GDM1 (cell line): ENCODE measurements at places on chromosomes 3 and 15.

- DNase-seq: no peak
Observed at GRCh38 chr15:65416845-65417416, 5.8 kb downstream of the IGDCC4 start.

- DNase-seq: no peak
Observed at GRCh38 chr15:29818141-29818540, 4.1 kb downstream of the TJP1 start.

DNA sequence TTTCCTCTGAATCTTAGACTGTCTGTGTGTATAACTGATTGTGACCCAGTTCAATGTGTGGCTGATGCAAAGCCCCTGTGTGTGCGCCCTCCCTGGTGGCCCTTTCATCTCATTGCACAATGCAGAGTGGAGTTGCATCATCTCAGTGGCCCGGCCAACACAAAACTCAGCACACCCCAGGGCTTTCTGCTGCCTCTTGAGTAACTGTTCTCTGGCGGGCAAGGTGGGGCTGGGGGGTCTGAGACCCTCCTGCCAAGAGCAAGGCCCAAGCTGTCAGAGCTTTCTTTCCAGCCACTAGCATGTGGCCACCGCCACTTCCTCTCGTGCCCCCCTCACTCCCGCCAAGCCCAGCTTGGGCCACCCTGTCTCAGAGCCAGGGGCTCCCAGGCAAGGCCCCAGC lies 80.7 kb upstream of the ALDH1L1 start:
- DNase-seq: no peak

DNA sequence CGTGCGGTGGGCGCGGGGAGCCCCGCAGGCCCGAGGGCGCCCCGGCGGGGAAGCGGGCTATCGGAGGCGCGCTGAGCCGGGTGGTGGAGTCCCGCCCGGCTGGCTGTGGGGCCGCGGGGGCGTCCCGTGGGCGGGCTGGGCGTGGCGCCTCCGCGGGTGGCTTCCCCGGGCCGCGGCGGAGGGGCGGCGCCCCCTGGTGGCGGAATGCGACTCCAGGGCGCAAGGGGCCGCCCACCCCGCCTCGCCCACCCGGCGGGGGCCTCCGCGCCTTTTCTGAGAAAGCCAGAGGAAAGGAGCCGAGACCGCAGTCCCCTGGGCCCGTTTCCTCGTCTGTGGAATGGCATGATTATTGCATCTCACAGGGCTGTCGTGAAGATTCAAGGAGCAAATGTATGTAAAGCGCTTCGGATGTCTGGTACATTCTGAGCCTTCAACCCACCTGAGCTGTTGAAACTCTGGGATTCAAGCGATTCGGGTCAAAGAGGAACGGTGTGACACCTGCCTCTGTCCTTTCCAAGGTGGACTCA lies 31.9 kb upstream of the RAB6B start:
- peak; percentile 29 for DNase-seq

GRCh38 chr3:195258449-195259153 lies 12.4 kb downstream of the XXYLT1 start:
- DNase-seq: no peak

DNA sequence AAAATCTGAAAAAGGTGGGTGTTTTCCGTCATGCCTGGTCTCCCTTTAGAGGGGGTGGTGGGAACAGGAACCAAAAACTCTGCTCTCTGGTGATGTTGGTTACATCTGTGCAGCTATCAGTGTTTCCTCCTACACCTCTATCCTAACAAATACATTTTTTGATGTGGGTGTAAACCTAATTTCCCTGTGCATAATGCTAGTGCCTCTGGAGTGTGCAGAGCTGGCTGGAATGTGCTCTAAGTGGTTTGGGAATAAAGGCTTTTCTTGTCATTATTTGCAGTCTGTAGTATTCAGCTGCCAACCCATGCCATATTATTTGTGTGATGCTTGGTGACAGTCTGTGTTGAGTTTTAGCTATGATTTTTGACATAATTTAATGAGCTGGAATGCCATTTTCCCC lies 547.6 kb downstream of the NLGN1 start:
- no peak for DNase-seq

DNA sequence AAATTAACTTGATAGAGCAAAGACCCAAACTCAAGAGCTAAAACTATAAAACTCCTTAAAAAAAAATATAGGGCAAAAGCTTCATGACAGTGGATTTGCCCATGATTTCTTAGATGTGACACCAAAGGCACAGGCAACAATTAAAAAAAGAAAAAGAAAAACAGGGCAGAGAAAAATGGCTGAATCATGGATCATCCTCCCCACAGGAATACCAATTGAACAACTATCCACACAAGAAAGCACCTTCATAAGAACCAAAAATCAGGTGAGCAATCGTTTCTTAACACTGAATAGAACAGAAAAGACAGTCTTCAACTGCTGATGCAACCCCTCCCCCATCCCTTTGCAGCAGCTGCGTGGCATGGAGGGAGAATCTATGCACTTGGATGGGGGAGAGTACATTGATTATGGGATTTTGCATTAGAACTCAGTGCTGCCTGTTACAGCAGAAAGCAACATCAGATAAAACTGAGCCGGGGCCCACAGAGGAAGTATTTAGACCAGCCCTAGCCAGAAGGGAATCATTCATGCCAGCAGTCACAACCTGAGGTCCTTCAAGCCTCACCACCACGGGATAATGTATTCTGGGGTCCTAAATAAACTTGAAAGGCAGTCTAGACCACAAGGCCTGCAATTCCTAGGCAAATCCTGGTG lies 15.7 kb downstream of the C3orf33 start:
- DNase-seq: no peak

GRCh38 chr3:72383883-72384282 lies 464.4 kb downstream of the SHQ1 start:
- no peak for DNase-seq

GRCh38 chr15:99704444-99704838 lies 28.8 kb downstream of the LYSMD4 start:
- peak; percentile 74 for DNase-seq

- DNase-seq: no peak
Observed at GRCh38 chr15:67515090-67515489, 5.8 kb upstream of the C15orf61 start.

GRCh38 chr3:133992381-133992780 lies 37.3 kb downstream of the SLCO2A1 start:
- no peak for DNase-seq

GRCh38 chr3:36540888-36541518 lies 160.7 kb downstream of the STAC start:
- no peak for DNase-seq

DNA sequence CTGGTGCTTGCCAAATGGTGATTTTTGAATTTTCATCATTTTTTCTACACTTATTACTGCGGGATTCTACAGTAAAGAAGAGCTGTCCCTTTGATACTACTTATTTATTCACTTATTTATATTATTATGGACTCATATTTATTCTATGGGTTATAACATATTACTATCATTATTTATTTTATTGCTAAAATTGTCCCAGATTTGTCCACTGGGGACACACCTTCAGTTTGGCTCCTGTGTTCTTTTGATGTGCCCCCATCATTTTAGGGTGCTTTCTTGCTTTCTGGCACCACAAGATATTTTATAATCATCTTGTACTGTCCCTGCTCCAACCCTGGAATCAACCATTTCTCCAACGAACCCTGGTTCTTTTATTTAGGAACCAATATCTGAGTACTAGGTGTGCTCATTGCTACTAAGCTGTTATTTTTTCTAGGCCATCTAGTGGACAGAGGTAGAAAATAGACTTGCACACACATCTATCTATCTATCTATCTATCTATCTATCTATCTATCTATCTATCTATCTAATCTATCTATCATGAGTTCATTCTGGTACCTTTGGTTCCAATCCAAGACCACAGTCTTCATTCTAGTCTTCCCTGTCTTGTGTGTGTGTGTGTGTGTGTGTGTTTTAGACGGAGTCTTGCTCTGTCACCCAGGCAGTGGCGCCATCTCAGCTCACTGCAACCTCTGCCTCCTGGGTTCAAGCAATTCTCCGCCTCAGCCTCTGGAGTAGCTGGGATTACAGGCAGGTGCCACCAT lies 16.0 kb downstream of the SLC22A14 start:
- DNase-seq: no peak

GRCh38 chr3:27209617-27210264 lies 159.4 kb downstream of the NEK10 start:
- DNase-seq: no peak

GRCh38 chr3:14725564-14726440 lies 50.9 kb downstream of the C3orf20 start:
- no peak for DNase-seq
